ENCODE measurements at places on chromosomes 12 and 14.

DNA sequence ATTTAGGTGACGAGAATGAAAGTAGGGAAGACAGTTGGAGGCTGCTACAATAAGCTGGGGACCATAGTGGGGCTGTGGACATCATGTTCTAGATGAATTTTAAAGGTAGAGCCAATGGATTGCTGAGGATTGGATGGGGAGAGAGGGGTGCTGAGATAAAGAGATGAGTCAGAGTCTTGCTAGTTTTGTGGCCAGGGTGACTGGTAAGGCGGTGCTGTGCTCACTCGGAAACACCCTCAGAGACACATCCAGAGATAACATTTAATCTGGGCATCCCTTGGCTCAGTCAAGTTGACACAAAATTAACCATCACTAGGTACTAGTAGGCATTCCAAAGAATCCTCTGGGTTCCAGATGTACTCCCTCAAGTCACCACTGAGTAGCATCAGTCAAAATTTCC, 170.7 kb downstream of the ADCK1 start:
- no peak for DNase-seq

GRCh38 chr12:93582351-93582750, 9.9 kb downstream of the SOCS2 start:
- no peak for DNase-seq

DNA sequence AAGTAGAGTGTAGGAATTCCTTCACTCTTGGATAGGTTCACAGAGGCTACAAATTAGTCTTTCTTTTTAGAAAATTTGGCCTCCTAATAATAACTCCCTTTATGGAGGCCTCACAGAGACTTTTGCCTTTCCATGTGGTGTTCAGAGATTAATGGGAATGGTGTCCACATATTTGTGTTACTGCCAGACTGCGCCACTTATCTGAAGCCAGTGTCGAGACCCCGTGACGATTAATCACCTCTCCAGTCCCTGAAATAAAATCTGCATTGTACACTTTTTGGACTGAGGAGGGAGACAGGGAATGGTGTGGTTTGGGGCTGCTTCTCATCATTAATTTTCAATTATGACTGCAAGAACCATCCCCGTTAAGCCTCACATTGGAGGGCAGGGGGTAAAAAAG, 980.5 kb downstream of the FLRT2 start:
- DNase-seq: no peak

DNA sequence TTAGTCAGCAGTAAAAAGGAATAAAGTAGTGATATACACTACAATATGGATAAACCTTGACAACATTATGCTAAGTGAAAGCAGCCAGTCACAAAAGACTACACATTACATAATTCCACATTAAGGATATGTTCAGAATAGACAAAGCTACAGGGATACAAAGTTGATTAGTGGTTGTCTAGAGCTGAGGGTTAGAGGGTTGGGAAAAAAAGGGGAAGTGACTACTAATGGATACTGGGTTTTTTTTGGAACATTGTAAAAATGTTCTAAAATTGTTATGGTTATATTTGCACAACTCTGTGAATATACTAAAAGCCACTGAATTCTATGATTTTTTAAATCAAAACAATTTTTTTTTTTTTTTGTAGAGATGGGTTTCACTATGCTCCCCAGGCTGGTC, 4.8 kb upstream of the NGDN start:
- DNase-seq: no peak

- no peak for DNase-seq
Observed at GRCh38 chr12:102905229-102905628, 11.8 kb downstream of the PAH start.

DNA sequence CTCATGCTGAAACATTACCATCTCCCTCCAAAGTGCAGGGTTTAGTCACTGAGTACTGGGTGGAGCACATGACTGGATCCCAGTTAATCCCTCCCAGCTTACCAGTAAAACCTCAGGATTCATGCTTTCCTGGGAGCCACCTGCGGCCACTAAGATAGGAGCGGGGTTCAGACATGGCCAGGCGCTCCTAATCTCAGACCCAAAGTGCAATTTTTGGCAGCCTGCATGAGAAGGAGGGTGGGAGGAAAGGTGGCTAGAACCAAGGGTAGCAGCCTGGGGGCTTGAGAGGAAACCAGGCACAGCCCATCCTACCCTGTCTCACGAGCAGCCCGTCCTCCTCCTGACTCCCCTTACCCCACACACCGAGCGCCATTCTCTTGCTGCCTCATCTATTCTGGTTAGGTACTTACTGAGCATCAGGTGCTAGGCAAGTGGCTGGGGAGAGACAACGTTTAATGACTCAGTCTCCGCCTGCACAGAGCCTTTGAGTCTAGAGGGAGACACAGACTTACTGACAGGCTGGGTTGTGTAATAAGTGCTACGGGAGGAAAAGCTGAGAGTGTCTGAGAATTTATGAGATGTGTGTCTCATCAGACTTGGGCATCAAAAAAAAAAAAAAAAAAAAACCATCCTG, 9.9 kb downstream of the GPRC5A start:
- DNase-seq: peak; percentile 98

DNA sequence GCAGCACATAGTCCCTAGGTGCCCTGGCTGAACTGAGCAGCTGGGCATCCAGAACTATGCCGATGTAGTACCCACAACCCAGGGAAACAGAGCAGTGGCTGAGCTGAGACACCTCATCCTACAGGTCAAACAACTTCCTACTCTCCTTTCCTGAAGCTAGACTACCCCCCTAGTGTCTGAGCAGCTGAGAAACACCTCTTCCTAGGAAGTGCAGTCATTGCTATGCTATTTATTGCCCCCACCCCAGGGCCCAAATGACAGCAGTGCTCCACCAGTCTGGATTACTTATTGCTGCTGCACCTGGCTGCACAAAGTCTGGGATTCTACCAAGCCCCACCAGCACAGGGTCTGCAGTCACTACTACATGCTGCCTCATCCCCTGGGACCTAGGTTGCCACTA, 16.7 kb upstream of the GARIN2 start:
- DNase-seq: no peak

GRCh38 chr12:2453761-2454090, 341.0 kb upstream of the FKBP4 start:
- no peak for DNase-seq

- DNase-seq: peak; percentile 44
Observed at GRCh38 chr14:90276646-90277367, 20.5 kb downstream of the PSMC1 start.

DNA sequence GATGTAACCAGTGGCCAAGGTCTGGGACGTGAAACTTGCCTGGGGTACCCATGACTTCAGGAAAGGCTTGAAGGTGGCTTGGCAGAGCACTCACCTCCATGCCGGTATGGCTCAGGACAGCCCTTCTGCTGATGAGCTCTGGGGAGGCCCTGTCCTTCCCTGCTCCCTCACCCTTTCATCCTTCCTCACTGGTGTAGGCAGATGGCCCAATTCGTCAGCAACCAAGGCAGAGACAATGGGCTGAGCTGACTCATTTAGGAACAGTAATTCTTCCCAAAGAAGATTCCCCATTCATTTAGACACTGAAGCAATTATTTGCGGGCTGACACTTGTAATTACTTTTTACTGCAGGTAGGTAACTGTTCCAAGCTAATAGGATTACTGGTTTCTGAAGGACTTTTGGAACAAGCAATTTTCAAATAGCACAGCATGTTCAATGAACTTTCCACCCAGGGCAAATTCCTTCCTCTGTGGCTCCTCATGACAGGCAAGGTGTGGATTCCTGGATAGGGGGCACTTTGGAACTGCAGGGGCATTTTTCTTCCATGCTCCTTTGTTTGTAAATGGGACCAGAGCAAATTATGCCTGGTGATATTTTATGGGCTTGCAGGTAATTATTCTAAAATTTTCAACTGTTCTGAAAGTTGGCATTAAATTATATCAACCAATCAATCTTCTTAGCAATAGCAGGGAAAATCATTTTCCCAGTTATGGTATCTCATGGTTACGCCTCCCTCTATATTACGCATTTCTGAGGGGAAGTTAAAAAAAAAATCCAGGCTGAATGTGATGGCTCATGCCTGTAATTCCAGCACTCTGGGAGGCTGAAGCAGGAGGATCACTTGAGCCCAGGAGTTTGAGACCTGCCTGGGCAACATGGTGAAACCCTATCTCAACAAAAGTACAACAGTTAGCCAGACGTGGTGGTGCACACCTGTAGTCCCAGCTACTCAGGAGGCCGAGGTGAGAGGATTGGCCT, 24.1 kb upstream of the NRDE2 start:
- no peak for DNase-seq

- DNase-seq: no peak
Observed at GRCh38 chr14:104499784-104500760, 79.5 kb upstream of the C14orf180 start.

DNA sequence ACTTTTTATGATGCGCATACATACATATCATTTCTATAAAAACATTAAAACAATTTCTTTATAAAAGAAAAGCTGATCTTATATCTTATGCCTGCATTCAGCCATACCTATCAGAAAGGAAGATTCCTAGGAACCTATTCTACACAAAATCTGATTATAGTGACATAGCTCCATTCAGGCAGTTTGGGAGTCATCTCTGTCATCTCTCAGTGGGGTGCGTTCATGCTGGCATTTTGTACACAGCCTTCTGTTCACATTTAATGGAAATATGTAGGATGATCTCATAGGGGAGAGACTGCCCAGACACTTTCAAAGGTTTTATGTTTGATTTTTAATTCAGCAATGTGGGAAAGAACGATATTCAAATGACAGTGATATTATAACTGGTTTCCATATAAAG, 52.9 kb downstream of the ATL1 start:
- DNase-seq: no peak

DNA sequence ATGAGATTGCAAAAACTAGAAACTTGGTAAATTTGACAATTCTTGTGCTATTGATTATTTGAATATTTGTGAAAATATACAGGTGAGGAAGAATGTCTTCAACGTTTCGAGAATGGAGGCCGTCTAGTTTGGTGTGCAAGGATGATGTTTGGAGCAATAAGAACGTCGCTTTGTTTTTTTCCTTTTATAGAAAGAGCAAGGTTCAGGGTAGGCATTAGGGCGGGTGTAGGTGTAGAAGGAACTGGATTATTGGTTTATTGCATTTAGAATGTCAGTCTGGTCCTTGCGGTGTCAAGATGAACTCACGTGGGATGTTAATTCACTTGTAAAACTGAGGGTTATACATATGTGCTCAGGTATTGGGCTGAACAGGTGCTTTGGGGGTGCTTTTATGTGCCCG, 1.1 kb downstream of the RPS26 start:
- DNase-seq: no peak

DNA sequence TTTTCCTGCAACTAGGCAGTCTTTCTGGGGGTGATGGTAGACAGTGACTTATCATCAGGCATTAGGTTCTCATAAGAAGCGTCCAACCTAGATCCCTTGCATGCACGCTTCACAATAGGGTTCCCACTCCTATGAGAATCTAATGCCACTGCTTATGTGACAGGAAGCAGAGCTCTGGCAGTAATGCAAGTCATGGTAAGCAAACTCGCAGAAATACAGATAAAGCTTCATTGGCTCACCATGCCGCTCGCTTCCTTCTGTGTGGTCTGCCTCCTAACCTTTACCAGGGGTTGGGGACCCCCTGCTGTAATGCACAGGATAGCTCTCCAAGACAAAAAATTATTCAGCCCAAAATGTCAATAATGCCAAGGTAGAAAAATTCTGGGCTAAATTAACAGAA, 864.2 kb downstream of the TRHDE start:
- no peak for DNase-seq

DNA sequence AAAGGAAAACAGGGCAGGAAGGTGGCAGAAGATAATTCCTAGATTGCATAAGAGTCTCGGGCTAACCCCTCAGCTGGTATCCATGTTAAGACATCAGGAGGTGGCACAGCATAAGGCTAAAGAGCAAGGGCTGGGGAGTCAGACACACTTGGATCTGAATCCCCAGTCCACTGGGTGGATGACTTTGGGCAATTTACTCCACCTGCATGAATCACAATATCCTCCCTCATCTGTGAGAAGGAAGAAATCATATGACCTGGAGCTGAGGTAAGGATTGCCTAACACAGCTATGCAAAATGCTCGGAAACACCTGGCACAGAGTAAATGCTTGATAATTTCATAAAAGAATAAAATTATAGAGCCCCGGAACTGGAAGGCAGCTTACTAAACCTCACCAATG, 217.9 kb downstream of the PIK3C2G start:
- no peak for DNase-seq

- no peak for DNase-seq
Observed at GRCh38 chr12:52387859-52388258, 2.4 kb upstream of the KRT84 start.

DNA sequence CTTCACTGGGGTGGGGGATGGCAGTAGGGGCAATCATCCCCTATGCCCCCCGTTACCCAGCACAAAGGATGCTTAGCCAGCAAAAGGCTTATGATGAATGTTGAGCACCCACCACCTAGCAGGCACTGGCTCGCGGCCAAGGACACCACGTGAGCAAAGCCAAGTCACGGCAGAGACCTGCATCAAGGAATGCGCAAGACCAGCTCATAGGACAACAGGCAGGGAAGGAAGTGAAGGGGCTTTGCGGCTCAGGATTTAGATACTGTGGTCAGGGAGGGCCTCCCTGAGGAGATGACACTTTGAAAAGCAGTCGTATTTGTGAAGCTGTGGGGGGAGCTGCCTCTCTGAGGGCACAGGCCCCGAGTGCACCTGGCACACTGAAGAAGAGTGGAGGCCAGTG, 32.8 kb downstream of the SH2B3 start:
- peak; percentile 67 for DNase-seq

DNA sequence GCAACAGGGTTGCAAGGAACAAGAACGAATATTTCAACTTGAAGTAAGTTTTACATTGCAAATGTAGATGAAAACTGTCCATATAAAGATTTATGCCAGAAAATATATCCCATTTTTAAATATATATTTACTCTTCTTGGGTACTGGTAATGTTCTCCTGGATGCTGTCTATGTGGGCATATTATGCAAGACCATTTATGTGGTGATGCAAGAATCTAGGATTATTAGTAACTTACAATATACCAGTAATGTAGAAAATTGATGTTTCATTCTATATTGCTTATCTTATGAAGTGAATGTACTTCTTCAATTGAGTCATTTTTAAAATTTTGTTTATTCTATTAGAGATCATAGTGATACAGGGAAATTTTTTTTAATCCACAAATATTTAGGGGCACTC, 25.1 kb downstream of the FGFR1OP2 start:
- DNase-seq: peak; percentile 39

DNA sequence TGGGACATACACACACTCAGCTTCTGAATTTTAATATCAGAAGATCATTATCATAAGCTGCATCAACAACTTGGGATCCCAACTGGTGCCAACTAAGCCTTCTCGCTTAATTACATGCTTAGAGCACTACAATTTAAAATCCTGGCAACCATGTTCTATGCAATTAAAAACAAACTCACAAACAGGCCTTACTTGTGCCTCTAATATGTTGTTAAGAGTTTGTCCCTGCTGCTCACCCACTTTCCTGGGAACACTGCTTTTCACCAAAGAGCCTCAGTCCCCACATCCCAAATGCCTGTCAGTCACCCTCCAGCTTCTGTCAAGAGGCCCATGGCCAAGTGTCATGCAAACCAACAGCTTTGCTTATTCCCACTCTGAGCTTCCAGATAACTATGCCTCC, 69.7 kb downstream of the TTC9 start:
- no peak for DNase-seq

DNA sequence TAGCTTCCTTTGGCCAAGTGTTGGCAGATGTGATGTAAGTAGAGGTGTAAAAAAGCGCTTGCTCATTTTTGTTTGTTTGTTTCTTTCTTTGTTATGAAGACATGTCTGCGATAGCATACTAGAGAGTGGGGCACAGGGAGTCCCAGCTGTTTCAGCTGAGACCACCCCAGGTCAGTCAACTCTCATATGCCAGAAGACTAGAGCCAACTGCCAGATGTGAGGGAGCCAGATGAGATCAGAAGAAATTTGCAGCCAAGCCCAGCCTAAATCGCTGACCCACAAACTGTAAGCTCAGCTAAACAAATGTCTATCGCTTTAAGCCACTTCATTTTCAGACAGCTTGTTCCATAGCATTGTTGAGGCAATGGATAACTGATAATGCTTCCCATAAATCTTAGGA, 397.1 kb downstream of the APAF1 start:
- DNase-seq: no peak
